ENCODE measurements at places on chromosomes 2 and 18. TPM values are rescaled to one million over a fixed set of nuclear protein-coding genes. Genes with fewer than 3 reads are reported as not detected.

DNA sequence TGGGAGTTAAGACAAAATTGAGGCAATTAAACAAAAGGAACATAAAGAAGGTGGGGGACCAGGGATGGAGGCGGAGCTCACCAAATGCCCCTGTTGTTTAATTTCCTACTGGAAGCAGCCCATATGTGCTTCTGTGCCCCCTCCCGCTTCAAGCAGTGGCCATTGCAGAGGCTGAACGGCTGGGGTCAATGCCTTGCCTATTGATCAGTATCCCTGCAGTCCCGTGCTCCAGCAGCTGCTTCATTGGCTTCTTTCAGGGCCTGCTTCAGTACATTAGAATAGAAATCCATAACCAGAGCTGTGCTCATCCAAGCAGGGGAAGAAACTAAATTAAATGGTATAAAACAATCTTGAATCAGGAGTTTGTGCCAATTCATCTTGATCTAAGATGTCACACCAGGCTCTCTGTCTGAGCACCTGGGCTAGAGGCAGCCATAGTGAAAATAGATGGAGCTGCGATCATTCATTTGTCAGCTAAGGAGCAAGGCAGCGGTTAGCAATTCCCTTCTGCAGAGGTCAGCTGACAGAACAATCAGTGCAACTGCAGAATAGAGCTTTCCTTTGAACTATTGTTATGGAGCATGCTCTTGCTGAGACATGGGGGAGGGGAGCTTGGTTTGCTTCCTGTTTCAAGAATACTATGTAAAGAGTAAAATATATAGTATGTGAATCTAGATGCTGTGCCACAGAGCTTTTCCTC lies 222.4 kb downstream of the WDR7 start:
- H3K27ac ChIP-seq, result peak overlapping the region; percentile 51
- H3K4me3 ChIP-seq, result peak overlapping the region; percentile 47
- no peaks in the 10 kb centered on the region for H3K27me3 ChIP-seq

GRCh38 chr2:205041472-205042130 lies 496.3 kb downstream of the PARD3B start:
- no peak overlapping the region for H3K27ac ChIP-seq
- H3K4me1 ChIP-seq, result no peaks in the 10 kb centered on the region
- H3K4me3 ChIP-seq, result no peak overlapping the region
- no peak for DNase-seq
- H3K36me3 ChIP-seq, result 0 out of 3 replicates have a peak, but pooled peaks cover 3% of the 10 kb centered on the region

DNA sequence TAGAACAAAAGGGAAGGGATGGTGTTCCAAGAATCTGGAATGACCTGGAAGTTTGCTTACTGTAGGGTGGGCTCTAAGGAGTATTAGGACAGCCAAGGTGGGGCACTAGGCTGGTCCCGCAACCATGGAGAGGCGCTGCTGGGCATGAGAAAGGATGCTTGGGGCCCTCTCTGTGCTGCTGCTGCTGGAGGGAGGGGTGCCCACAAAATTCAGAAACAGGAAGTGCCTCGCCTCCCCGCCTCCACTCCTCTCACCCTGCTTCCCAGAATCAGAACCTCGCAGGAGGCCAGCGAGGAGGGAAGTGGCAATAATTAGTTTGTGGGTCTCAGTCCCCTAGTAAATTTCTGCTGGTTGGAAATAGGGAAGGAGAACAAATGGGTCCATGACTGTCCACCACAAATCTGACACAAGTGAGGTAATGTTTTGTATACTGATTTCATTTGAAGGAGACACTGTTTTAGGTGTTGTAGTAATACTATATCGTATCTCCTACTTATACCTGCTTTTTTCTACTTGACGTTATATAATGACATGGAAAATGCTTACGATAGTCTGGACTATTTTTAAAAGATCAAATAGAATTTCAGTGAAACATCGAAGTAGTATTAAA lies 7.9 kb upstream of the PDCL3 start:
- no peaks in the 10 kb centered on the region for H3K27me3 ChIP-seq
- no peak overlapping the region for H3K27ac ChIP-seq
- no peaks in the 10 kb centered on the region for H3K4me1 ChIP-seq
- H3K4me3 ChIP-seq, result no peak overlapping the region
- DNase-seq, result no peak

GRCh38 chr2:130896813-130897212 lies 60.1 kb downstream of the ARHGEF4 start:
- peaks cover 7% of the 10 kb centered on the region for H3K4me1 ChIP-seq
- H3K4me3 ChIP-seq, result no peak overlapping the region
- H3K27ac ChIP-seq, result no peak overlapping the region
- no peaks in the 10 kb centered on the region for H3K27me3 ChIP-seq
- DNase-seq, result no peak
- H3K36me3 ChIP-seq, result no peaks in the 10 kb centered on the region

- no peak for DNase-seq
- H3K4me1 ChIP-seq, result no peaks in the 10 kb centered on the region
- no peaks in the 10 kb centered on the region for H3K36me3 ChIP-seq
Observed at GRCh38 chr18:79275461-79275860, 120.3 kb upstream of the NFATC1 start.

- no peaks in the 10 kb centered on the region for H3K36me3 ChIP-seq
- H3K4me1 ChIP-seq, result no peaks in the 10 kb centered on the region
- no peak overlapping the region for H3K27ac ChIP-seq
- no peak for DNase-seq
- no peak overlapping the region for H3K4me3 ChIP-seq
Observed at GRCh38 chr2:68776124-68776523, 41.5 kb downstream of the ARHGAP25 start.

DNA sequence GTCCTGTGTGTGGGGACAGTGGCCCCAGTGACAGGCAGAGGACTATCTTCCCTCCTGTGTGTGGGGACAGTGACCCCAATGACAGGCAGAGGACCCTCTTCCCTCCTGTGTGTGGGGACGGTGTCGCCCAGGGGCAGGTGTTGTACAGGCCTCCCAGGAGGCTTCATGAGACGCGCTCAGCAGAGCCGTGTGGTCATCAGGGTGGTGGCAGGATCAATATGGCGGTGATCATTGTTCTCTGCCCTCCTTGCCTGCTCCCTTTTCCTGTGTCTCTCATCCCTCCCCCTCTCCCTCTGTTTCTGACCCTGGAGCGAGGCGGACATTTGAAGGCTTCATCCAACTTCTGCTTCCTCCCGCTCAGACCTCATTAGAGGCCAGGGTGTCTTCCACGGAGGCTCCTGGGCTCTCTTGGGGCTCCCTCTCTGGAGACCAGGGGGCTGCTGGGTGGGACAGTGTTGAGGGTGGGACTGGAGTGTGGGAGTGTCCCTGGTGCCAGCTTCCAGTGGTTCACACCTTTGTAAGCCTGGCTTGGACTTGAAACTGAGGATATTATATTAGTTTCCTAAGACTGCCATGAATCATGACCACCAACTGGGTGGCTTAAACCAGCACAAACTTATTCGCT lies 59.5 kb downstream of the ACKR3 start:
- no peaks in the 10 kb centered on the region for H3K27me3 ChIP-seq
- no peaks in the 10 kb centered on the region for H3K36me3 ChIP-seq
- DNase-seq, result no peak
- no peak overlapping the region for H3K27ac ChIP-seq
- H3K4me1 ChIP-seq, result no peaks in the 10 kb centered on the region

- H3K27me3 ChIP-seq, result no peaks in the 10 kb centered on the region
- peaks cover 1% of the 10 kb centered on the region for H3K4me1 ChIP-seq
- DNase-seq, result no peak
- H3K36me3 ChIP-seq, result no peaks in the 10 kb centered on the region
- no peak overlapping the region for H3K4me3 ChIP-seq
Observed at GRCh38 chr2:133416736-133417135, 151.5 kb downstream of the NCKAP5 start.

DNA sequence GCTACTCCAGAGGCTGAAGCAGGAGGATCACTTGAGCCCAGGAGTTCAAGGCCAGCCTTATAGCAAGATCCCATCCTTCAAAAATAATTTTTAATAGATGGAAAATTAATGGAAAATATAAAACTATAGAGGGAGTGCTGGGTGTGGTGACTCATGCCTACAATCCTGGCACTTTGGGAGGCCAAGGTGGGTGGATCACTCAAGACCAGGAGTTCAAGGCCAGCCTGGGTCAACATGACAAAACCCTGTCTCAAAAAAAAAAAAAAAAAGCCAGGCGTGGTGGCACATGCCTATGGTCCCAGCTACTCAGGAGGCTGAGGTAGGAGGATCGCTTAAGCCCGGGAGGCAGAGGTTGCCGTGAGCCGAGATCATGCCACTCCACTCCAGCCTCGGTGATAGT lies 48.0 kb downstream of the AP1S3 start:
- H3K4me1 ChIP-seq, result no peaks in the 10 kb centered on the region
- no peak overlapping the region for H3K4me3 ChIP-seq
- no peaks in the 10 kb centered on the region for H3K27me3 ChIP-seq

GRCh38 chr18:73677450-73677849 lies 470.2 kb downstream of the FBXO15 start:
- H3K4me1 ChIP-seq, result no peaks in the 10 kb centered on the region
- H3K27ac ChIP-seq, result no peak overlapping the region
- no peak for DNase-seq
- no peak overlapping the region for H3K4me3 ChIP-seq
- no peaks in the 10 kb centered on the region for H3K36me3 ChIP-seq

- no peaks in the 10 kb centered on the region for H3K4me1 ChIP-seq
- H3K27ac ChIP-seq, result no peak overlapping the region
- peaks cover 3% of the 10 kb centered on the region for H3K27me3 ChIP-seq
Observed at GRCh38 chr2:130726614-130727180, 2.2 kb upstream of the GPR148 start.

The MEP1B gene
- not detected for total RNA-seq

The SLC9A4 gene
- not detected for total RNA-seq

The MC5R gene
- not detected for total RNA-seq

The CXXC1 gene
- 95.9 TPM for total RNA-seq
